ENCODE measurements at places on chromosomes 11 and 22.

GRCh38 chr11:77173494-77173893 lies 45.4 kb downstream of the MYO7A start:
- no peak for DNase-seq

- no peak for DNase-seq
Observed at GRCh38 chr22:35301372-35301874, 1.7 kb downstream of the TOM1 start.

DNA sequence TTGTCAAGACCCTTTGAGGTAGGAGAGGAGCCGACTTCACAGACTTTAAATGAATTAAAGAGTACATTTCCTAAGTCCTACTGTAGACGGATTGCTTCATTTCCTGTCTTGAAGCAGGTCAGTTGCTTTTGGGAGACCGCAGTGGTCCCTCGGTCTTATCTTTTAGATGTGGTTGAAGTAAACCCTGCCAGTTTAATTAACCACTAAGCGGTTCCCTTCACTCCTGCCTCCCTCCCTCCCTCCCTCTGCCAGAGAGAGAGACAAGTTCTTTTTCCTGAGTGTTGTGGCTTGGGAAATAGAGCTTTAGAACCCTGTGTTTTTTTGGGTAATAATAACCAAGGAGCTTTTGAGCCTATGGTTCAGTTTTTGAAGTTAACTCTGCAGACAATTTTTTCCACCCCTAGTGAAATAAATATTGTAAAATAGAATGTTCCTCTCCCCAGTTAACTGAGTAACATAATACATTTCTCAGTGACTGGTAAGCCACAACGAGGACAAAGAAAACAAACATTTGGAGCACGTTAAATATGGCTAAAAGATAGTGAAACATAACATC lies 147.5 kb downstream of the LDLRAD3 start:
- DNase-seq, result no peak

- DNase-seq, result no peak
Observed at GRCh38 chr11:128216198-128216597, 371.2 kb downstream of the ETS1 start.

DNA sequence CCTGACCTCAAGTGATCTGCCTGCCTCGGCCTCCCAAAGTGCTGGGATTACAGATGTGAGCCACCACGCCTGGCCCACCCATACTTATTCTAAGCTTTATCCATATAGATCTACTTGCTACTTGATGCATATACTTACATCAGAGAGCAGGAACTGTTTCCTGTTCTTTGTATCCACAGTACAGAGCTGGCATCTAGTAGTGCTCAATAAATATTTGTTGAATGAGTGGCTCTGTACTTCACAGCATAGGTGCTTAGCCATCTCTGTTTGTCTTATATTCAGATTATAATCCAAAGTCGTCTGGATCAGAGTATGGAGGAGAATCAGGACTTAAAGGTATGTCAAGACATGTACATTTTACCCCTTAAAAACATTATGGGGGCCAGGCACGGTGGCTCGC lies 38.6 kb upstream of the DLAT start:
- DNase-seq, result no peak

DNA sequence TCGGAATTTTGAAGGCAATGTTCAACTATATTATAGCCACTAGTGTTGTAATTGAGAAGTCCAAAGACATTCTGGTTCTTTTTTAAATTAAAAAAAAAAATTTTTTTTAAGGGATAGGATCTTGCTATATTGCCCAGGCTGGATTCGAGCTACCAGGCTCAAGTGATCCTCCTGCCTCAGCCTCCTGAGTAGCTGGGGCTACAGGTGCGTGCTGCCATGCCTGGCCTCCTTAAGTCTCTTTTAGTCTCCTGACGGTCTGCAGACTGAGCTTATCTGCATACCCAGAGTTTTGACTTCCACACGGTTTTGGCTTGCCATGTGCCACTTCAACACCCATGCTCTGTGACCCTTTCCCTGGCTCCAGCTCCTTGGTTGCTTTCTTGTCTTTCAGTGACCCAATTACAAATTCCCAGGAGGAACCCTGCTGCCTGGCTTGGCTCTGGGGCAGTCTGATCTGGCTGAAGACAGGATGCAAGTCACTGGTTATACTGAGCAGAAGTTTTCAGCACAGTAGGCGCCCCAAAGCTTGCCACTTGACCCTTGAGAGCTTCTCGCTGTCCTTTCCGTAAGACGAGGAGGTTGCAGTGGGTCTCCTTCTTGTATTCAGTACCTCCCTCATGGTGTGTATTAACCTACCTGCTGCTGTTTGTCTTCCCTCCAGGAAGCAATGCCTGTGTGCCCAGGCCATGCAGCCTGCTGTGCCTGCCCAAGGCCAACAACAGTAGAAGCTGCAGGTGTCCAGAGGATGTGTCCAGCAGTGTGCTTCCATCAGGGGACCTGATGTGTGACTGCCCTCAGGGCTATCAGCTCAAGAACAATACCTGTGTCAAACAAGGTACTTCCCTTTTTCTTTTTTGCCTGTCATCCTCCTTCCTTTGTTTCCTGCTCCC lies 113.8 kb upstream of the SORL1-AS1 start:
- no peak for DNase-seq

DNA sequence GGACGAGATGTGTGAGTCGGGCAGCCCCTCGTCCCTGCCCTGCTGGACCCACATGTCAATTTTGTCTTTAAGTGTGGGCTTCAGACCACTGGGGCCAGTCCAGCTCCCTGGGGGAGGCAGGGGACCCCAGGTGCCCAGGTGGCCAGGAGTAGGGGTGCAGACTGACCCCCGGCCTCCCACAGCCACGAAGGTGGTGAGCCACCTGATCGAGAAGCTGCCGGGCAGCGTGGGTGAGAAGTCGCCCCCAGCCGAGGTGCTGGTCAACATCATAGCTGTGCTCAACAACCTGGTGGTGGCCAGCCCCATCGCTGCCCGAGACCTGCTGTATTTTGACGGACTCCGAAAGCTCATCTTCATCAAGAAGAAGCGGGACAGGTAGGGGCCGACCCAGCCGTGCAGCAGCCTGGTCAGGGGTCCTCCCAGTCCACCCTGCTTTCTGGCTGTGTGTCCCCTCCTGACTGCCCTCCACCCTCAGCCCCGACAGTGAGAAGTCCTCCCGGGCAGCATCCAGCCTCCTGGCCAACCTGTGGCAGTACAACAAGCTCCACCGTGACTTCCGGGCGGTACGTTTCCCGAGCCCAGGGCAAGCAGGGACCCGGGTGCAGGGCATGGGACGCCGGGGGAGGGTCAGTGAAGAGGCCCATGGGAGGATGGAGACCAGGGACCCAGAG lies 9.9 kb downstream of the PKP3 start:
- no peak for DNase-seq

DNA sequence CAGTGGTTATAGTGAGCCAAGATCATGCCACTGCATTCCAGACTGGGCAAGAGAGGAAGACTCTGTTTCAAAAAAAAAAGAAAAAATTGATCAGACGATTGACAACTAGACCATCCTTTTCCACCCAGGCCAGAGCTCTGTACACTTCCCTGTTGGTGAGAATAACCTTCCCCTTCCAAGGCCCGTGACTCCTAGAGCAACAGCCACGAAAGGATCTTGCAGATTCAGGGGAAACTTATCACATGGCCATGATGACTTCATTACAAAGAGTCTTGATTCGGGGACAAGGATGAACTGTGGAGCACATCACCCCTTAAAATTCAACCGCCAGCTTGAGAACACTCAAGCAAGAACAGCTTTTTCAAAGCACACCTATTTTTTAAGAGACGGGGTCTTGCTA lies 10.3 kb downstream of the CD5 start:
- DNase-seq, result no peak

DNA sequence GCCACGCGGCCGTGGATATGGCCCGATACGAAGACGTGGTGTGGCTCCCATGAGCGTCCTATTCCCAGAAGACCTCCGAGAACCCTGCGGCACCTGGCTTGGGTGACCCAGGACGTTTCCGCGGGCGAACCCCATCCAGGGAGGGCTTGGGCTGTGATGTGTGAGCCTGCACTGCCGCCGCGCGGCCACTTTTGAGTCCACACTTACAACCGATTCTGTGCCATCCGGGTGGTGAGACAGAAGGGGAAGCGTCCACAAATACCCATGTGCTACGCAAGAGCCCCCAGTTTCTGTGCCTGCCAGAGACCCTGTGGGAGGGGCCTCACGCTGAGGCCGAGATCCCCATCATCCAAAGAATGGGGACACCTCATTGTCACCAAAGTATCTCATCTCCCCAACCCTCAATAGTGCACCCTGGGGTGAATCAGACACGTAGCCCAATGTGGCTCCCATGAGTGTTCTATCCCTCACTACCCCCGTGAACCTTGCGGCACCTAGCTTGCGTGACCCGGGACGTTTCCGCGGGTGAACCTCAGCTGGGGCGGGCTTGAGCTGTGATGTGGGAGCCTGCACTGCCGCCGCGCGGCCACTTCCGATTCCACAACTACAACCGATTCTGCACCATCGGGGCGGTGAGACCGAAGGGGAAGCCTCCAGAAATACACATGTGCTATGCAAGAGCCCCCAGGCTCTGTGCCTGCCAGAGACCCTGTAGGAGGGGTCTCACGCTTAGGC lies 4.6 kb upstream of the H19 start:
- no peak for DNase-seq

DNA sequence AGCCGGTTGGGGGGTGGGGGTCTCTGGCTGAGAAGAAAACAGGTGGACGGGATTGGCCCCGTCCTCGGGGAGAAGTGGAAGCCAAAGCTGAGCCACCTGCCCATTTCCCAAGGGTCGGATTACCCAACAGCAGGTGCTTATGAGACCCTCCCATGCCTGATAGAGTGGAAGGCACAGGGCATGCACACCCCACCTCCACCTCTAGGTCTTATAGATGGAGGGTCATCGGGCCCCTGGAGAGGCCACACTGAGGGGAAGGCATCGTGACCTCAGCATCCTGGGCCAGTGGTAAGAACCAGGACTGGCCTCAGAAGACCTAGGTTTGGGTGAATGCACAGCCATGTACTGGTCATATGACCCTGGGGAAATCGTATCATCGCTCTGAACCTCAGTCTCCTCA lies 85.9 kb downstream of the BUD13 start:
- DNase-seq, result no peak

GRCh38 chr11:59967677-59968394 lies 4.0 kb downstream of the OOSP4A start:
- no peak for DNase-seq

DNA sequence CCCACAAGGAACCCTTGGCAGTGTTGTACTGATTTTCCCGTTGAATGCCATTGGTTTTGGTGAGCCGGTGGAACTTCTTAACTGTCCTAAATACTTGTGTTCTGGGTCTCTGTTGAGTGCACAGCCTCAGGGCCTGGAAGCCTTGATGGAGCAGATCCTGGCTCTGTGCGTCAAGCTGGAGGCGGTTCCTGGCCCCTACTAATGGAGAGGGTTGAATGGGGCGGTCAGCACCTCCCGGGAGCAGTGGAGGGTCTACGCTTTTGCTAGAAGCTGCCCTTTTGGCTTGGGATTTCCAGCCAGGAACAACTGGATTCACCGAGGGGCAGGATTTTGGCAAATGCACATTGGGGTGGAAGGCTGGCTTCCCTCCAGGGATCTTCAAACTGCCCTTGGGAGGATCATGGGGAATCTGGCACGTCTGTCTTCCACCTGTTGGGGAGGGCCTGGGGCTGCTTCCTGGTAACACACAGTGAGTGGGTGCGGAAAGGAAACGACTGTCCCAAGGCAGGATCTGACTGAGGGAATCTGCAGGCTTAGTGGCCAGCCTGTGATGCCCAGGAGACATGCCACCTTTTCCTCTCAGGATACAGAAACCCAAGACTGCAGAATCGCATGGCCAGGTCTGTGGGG lies 6.9 kb upstream of the OSBPL5 start:
- DNase-seq, result no peak

DNA sequence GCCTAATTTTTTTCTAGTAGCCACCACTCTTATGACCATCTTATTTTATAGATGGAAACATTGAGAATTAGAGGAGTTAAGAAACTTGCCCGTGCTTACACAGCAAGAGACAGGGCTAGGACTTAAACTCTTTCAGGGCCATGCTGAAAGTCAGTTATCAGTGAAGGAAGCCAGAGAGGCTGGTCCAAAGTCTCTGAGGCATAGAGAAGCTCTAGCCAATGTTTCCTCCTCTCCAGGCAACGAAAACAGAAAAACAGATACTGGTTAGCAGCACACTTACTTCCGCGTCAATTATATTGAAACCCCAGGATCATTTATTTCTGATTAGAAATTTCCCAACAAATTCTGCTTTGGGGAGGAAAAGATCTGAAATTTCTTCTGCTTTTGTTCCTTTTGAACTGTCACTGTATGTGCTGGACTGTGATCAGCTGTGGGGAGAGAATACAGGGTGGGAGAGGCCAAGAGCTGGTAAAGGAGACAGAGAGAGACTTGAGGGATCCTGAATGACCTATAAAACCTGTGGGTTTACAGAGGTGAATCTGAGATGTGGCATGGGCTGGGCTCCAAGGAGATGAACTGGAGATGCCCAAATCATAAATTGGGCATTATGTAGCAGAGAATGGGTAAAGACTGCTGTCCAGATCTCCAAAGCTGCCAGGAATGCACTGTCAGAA lies 37.5 kb upstream of the CAPRIN1 start:
- no peak for DNase-seq

DNA sequence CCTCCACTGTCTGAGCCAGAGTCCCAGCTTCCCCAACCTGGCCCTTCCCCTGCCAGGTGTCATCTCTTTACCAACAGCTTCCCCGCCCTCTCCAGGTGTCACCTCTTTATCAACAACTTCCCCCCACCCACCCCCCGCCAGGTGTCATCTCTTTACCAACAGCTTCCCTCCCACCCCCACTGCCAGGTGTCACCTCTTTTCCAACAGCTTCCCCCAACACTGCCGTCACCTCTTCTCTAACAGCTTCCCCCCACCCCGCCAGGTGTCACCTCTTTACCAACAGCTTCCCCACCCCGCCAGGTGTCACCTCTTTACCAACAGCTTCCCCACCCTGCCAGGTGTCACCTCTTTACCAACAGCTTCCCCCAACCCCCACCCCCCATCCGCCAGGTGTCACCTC lies 29.8 kb upstream of the TTLL12 start:
- no peak for DNase-seq

DNA sequence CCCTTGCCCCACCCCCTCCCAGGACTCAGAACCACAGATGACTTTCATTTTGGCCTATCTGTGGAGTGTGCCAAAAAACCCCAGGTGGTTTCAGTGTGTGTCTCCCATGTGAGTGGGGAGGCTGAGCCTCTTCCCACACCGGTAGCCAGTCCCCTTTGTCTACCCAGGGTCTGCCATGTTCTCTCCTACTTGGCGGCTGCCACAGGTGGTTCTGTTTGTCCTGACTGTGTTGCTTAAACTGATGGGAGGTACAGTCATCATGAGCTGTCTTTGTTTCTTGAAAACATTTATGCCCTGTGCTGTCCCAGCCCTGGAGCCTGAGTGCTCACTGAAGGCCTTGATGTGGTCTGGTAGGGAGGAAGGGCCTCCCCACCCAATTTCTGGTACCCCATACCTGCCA lies 39.7 kb upstream of the SUSD2 start:
- DNase-seq, result no peak

- no peak for DNase-seq
Observed at GRCh38 chr22:23282986-23283385, 102.7 kb downstream of the BCR start.

DNA sequence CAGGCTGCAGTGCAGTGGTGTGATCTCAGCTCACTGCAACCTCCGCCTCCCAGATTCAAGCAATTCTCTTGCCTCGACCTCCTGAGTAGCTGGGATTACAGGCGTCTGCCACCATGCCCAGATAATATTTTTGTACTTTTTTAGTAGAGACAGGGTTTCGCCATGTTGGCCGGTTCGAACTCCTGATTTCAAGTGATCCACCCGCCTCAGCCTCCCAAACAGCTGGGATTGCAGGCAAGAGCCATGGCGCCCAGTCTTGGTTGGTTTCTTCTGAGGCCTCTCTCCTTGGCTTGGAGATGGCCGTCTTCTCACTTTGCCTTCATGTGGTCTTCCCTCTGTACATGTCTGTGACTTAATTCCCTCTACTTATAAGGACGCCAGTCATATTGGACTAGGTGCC lies 254.6 kb downstream of the BUD13 start:
- no peak for DNase-seq

Data from stimulated activated naive CD8-positive, alpha-beta T cell treated with anti-CD3 and anti-CD28 coated beads, Interleukin-15, Interleukin-2, amounts not matched to agents 100 U/mL and 50 U/mL, for 24 hours (primary cell).